ENCODE measurements at places on chromosomes 3 and 15.

- no peak for DNase-seq
Measured at GRCh38 chr15:31325595-31326155, 960 bp upstream of the KLF13 start.

- no peak for DNase-seq
Measured at GRCh38 chr3:77526573-77527113, 486.7 kb downstream of the ROBO2 start.

DNA sequence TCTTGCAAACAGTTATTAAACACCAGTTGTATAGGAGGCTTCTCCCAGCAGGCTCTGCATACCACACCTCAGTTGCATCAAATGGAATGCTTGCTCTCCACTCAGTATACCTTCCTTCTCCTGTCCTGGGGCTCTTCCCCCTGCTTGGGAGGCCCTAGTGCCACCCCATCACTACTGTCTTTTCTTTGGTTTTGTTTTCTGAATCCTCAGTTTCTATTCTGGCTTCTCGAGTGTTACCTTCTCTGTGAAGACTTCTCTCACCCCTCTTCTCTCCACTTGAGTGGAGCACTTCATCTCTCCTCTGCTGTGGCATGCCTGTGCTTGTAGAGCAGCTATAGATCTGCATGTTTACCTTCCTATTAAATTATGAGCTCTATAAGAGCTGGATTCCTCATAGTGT, 75.7 kb upstream of the TPRG1 start:
- DNase-seq: no peak

DNA sequence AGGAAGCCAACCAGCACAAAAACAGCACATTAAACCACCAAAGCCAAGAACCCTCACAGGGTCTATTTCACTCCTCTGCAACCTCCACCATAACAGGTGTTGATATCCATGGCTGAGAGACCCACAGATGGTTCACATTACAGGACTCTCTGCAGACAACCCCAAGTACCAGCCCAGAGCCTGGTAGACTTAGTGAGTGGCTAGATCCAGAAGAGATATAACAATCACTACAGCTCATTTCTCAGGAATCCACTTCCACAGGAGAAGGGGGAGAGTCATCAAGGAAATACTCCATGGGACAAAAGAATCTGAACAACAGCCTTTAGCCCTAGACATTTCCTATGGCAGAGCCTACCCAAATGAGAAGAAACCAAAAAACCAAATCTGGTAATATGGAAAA, 168.1 kb upstream of the CD96 start:
- no peak for DNase-seq

GRCh38 chr15:49185473-49185872, 15.4 kb downstream of the GALK2 start:
- no peak for DNase-seq

GRCh38 chr3:94069194-94069813, 6.4 kb downstream of the NSUN3 start:
- no peak for DNase-seq

DNA sequence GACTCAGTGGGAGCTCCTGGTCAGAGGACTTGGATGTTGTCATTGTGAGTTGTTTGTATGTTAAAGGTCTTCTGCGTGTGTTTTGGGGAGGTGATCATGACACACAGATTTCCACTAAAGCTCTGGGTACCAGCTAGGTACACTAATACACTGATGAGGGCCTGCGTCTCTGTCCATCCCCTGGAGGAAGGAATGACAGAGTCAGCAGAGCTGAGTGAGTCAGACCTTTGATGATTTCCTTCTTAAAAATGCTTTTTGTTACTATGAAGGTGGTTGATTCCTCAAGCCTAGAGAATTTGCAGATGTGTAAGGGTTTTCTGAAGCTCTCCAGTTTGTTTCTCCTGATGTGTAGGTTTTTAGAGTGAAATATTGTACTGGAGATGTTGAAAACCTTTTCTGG, 424.1 kb upstream of the TPM1 start:
- no peak for DNase-seq

DNA sequence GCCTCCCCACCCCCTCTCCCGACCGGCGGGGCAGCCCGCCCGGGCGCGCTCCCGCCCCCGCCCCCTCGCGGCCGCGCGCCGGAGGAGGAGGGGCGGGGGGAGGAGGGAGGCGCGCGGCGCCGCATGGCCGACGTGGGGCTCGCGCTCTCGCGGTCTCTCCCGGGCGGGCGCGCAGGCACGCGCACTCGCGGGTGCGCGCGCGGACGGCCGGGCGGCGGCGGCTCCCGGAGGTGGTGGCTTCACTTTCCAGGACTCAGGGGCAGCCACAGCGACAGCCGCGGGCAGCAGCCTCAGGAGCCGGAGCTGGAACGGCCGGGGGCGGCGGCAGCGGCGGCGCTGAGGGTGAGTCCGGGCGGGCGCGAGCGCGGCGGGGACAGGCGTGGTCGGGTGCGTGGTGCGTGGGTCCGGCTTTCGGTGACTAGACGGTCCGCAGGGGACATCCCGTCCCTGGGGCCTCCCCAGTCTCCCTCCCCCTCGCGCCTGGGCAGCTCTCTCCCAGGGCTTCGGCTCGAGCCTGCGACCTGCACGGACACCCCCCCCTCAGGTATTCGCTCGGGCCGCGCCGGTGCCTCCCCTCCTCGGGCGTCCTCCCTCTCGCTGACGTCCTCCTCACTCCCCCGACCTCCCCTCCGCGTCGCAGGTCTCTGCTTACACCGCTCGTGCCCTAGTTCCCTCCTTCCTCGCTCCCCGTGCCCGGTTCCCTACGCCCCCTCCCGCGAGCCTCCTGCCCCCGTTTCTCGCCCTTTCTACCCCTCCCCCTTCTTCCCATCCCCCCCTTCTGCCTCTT, at the start of gene UBE2E2:
Gene UBE2E2, plus strand, starts transcription at position 407 of the 787 bp plus-strand sequence.
- DNase-seq: no peak

DNA sequence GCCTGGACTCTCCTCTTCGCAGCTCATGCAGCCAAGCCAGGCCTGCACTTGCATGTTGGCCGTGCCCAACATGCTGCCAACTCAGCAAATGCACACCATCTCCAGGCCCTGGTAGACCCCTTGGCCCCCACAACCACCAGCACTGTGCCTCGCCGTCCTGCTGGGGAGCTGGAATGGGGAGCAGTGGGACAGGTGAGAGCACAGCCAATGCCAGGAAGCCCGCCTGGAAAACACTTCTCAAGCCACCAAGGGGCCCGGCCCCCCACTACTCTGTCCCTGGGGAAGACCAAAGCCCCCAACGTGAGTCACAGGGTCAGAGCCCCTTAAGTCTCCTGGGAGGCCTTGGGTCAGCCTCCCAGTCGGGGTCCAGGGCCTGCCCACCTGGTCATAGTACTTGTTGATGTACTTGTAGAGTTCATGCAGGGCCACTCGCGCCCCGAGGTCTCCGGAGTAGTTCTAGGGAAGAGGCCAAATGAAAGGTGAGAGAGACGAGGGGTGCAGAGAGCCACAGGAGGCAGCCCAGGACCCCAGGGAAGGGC, 24.5 kb downstream of the PLXNB1 start:
- no peak for DNase-seq
